ENCODE measurements at places on chromosomes 7 and 10.

DNA sequence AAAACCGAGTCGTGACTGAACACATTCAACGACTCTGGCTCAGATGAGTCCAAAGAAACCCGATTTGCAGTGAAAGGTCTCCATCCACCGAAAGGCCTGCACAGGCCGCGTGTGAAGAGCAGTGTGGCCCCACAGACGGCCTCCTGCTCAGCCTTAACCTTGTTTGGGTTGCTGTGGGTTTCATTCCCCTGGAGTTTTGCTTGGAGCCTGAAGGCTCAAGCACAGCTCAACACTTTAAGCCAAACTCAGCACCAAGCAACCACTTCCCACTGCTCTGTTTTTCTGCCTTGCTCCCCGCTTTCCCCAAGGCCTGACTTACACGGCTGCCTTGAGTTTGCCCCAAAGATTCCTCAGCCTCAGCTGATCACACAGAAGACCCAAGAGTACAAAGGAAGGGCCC lies 398.2 kb upstream of the NFE2L3 start:
- DNase-seq = no peak

- DNase-seq = no peak
Observed at GRCh38 chr7:23247046-23247602, 549 bp downstream of the GPNMB start.

DNA sequence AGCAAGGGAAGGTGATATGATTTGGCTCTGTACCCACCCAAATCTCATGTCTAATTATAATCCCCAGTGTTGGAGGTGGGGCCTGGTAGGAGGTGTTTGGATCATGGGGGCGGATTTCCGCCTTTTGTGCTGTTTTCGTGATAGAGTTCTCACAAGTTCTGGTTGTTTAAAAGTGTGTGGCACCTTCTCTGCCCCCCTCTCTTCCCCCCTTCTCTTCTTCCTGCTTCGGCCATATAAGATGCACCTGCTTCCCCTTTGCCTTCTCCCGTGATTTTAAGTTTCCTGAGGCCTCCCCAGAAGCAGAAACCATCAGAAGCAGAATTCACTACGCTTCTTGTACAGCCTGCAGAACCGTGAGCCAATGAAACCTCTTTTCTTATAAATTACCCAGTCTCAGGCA lies 21.1 kb downstream of the BTRC start:
- DNase-seq = no peak

DNA sequence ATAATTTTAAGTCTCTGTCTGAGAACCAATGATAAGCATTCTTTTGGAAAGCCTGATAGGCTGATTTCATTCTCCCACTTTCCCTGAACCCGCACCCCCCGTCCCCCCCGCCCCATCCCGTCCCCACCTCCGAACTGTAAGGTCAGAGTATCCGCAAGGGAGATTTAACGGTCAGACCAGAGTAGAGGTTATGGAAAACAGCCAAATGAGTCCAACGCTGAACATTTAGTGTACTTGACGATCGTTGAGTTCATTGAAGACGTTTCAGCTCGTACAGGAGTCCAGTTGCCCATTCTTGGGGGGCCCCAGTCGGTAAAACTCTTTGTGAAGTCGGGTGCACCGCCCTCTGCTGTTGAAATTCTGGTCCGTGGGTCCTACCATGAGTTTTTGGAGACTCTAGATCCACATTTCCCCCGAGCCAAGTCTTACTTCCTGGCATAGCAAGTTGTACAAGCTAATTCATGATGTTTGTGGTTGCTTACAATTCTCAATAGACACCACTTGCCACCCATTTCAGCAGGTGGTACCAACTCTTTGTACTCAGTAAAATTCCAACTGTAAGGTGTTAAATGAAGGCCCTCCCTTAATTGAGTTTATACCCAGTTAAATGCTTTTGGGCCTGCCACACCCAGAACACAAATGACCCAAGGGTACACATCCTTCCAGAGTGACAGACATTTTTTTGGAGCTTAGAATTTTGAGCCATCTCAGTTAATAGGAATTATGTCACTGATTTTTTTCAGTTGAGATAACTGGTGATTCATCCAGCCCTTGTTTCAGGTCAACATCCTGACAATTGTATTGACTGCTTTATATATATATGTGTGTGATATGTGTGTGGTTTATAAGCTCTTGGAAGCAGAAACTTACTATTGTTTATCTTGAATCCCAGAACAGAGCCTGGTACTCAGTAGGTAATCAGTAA lies 1.2 kb downstream of the MARCHF5 start:
- DNase-seq = no peak

DNA sequence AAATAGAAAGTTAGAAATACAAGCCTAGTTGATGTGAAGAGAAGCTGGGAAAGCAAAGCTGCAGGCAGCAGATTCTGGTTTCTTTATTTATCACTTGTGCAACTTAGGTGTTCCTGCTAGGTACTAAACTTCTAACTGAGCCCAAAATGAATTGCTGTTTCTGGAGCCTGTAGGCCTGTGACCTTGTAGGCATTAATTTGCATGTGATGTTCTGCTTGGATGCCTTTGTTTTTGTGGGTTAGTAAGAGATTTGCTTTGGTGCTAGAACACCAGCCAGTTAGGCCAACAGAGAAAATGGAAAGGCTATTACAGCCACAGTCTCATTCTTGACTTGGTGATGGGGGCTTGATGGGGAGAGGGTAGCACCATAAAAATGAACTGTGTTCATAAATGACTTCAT lies 370.7 kb downstream of the PPP1R3A start:
- no peak for DNase-seq

DNA sequence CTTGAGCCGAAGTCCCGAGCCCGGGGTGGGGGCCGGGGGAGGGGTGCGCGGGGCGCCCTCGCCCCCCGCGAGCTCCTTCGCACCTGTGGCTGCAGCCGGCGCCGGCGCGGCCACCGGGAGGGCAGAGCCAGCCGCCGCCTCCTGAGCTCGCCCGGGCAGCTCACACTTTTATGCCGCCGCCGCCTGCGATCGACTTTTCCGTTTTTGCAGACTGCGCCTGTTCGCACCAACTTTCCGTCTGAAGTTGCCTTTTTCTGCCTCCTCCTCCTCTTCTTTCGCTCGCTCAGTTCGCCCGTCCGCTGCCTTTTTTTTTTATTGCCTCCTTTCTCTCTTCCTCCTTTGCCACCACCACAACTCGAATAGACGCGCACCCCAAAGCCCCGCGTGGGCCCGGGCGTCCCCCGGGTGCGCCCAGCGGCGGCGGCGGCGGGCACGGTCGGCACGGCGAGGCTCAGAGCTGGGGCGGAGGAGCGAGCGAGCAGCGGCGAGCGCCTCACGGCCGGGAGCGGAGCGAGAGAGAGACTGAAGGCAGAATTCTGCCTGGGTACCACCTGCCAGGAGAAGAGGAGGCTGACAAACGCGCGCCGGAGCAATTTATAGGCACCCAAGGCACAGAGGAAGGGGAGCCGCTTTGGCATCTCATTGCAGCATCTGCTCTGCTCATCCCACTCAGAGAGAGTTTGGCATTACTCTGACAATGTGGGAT lies at the start of gene C1QL3:
C1QL3 (minus strand) TSS at position 569 of the 706 bp plus-strand sequence. CDS start 814 bp downstream, outside the sequence.
- no peak for DNase-seq

DNA sequence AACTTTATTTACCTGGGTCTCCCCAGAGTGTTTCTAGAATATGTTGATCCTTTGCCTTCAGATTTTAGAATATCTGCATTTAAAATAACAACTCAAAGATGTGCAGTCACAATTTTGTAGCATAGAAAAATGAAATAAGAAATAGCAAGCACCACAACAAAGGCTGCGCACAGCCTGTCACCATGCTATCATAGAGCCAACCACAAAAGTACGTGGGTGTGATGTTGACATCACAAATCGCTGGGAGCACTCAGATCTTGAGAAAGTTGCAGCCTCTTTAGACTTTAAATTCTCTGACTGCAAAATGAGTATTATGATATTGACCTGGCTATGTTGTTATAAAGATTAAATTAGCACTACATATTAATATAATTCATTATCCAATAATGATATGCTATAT lies 177.9 kb downstream of the TNS3 start:
- no peak for DNase-seq

DNA sequence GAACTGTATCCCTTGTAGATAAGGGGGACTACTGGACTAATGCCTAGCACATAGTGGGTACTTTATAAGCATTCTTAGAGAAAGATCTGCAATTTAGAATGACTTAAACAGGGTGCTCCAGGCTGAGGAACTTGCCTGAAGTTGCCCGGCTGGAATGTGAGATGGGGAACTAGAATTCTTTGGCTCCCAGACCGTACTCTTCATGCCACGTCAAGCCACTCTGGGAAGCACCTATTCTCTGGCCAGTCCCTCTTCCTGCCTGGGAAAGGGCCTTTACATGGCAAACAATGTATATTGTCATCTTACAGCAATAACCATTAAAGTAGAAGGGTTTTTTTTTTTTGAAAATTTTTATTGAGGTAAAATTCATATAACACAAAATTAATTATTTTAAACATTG lies 34.5 kb downstream of the ATXN7L1 start:
- DNase-seq = no peak

- DNase-seq = no peak
Observed at GRCh38 chr7:48454750-48455192, 283.5 kb downstream of the ABCA13 start.

GRCh38 chr10:118080817-118081216 lies 34.1 kb upstream of the RAB11FIP2 start:
- DNase-seq = no peak

GRCh38 chr7:90347759-90348158 lies 1.2 kb downstream of the GTPBP10 start:
- no peak for DNase-seq

DNA sequence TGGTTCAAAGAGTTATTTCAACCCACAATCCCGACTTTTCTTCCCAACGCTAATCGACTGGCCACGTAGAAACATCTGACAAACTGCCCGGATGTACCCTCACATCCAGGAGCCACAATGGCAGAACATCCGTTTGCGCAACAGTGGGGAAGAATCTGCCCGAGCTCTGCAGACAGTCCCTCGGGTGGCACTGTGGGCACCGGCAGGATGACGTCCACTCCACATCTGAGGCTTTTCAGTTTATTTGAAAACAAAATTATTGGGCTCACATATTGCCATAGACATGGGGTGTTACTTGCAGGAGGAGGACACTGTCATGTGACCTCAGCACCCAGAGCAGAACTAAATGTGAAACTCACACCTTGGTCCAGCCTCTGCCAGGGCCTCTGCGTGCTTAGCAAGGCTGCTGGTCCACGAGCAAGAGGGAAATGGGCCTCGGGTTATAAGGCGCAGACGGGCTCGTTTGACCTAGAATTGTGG lies 84.1 kb downstream of the MKI67 start:
- DNase-seq = no peak

GRCh38 chr10:43340101-43340500 lies 31.3 kb upstream of the FXYD4 start:
- DNase-seq = no peak

- DNase-seq = no peak
Observed at GRCh38 chr10:13018171-13018570, 16.7 kb upstream of the CCDC3 start.

GRCh38 chr7:50795831-50796230 lies 13.1 kb upstream of the GRB10 start:
- DNase-seq = no peak

DNA sequence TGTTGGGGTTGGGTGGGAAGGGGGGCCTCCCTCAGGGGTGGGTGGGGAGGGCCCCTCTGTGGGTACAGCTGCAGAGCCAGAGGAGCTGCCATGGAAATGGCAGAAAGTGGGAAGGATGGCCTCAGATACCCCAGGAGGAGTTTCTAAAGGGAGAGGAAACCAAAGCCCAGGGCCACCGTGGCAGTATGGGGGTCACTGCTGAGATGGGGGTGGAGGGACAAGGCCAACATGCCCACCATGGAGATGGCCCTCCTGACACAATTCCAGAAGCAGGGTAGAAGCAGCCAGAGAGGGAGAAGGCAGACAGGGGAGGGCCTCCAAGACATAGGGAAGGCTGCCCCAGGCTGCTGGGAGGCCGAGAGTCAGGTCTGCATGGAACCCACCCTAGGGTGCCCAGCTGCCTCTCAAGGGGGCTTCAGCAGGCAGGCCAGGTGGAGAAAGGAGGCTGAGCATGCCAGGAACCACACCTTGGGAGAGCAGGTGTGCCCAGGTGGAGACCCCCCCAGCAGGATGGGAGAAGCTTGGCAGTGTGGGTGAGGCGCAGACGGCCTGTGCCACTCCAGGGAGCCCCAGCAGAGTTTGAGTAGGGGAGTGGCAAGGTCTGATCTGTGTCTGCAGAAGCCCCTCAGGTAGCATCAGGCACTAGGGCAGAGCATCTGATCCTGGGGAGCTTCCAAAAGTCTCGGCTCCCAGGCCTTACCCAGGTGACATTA lies 146.8 kb downstream of the ARHGAP22 start:
- DNase-seq = no peak

DNA sequence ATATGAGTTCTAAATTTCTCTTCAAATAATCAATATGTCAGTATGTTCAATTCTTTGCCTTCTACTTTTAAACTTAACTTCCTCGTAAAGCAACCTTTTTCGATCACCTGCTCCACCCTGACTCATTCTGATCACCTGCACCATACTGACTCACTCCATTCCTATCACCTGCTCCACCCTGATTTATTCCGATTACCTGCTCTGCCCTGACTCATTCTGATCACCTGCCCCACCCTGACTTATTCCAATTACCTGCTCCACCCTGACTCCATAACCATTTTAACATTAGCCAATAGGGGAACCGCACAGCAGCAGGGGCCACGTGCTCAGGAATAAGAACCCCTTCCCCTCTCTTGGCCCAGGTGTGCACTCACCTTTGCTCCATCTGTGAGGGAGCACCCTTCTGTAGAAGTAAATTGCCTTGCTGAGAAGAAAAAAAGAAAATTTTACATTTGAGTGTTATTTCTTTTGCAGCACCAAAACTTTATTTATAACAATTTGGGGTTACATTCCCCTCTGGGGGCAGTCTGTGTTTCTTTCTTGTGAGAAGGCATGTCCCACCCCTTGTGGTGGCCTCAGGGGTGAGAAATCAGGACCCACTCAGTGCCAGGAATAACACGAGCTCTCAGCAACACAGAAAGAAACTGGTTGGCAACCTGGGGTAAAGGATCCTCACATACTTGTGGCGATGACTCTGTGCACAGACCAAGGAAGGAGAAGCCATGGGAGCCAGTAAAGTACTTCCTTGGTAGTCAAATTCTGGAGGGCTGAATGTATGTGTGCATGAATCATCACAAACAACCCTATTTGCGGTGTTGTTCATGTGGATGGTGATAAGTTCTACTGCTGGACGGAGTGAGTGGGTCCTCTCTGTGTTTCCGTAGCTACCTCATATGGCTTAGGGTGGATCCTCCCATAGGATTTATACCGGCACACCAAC lies 29.4 kb upstream of the PPP1R9A start:
- DNase-seq = no peak

DNA sequence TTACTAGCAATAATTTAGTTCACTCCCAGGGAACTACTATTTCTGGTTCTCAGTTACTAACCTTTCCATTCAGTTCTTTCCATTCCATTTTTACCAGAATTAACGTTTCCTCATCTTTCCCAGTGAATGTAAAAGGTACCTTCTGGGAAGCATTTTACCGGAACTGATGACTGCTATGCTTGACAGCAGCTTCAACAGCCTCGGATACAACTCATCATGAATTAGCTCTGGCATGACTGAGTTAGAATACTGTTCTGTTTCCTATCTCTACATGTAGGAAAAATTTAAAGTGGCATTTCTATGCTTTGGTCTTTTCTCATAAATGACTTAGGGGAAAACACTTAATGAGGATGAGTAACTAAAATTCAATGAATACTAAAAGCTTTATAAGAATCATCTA lies 18.6 kb downstream of the TAS2R41 start:
- DNase-seq = no peak
